CD4-positive, alpha-beta T cell treated with Interleukin-17A for 1 hour (primary cell): ENCODE measurements at places on chromosomes 1 and 21.

DNA sequence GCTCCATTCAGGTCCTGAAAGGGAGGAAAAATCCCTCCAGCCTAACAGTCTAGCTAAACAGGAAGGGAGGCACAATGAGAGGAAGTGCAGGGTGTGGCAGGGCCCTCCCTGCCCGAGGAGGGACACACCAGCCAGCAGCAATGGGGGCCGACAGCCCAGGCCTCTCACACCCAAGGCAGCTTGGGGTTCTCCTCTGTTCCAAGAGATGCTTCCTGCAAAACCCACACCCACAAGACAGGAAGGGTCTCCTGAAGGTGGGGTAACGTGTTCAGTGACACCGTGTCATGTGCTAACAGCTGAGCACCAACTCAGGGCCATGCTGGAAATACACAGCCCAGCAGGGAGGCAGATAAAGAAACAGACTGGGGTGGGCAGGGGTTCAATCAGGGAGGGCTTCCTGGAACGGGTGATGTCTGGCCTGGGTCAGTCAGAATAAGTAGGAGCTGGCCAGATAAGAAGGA lies 10.2 kb downstream of the ECE1 start:
- peak; percentile 34 for DNase-seq

- DNase-seq, result peak; percentile 9
Observed at GRCh38 chr1:119008483-119009311, 20.6 kb upstream of the TBX15 start.

DNA sequence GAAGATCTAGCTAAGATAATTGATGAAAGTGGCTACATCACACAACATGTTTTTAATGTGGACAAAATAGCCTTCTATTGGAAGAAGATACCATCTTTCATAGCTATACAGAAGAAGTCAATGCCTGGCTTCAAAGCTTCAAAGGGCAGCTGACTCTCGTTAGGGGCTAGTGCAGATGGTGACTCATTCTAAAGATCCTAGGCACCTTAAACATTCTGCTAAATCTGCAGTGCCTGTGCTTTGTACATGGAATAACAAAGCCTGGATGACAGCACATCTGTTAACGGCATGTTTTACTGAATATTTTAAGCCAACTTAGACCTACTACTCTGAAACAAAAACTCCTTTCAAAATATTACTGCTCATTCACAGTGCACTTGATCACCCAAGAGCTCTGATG lies 65.6 kb upstream of the USP24 start:
- no peak for DNase-seq

GRCh38 chr1:172638885-172639831 lies 19.7 kb upstream of the FASLG start:
- peak; percentile 69 for DNase-seq

DNA sequence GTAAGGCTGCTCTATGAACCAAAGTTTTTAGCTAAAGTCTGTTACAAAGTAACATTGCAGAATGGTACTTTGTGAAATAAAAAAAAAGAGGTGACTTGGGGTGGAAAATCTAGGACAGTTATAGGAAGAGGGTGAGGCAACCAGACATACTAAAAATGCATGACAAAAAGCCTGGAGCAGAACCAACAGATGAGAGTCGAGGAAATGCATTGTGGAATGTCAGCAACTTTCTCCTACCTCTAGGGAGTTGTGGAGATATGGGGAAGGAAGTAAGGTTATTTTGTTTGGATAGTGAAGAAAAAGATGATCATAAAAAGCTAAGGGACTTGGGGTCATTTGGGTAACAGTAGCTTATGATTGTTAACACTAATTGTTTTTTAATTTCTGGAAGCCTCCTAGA lies 295.6 kb downstream of the S1PR1 start:
- DNase-seq, result no peak

GRCh38 chr21:43951911-43952703 lies 60.0 kb upstream of the TRAPPC10 start:
- no peak for DNase-seq

GRCh38 chr1:160171980-160172379 lies 18.4 kb upstream of the CASQ1 start:
- DNase-seq, result no peak

DNA sequence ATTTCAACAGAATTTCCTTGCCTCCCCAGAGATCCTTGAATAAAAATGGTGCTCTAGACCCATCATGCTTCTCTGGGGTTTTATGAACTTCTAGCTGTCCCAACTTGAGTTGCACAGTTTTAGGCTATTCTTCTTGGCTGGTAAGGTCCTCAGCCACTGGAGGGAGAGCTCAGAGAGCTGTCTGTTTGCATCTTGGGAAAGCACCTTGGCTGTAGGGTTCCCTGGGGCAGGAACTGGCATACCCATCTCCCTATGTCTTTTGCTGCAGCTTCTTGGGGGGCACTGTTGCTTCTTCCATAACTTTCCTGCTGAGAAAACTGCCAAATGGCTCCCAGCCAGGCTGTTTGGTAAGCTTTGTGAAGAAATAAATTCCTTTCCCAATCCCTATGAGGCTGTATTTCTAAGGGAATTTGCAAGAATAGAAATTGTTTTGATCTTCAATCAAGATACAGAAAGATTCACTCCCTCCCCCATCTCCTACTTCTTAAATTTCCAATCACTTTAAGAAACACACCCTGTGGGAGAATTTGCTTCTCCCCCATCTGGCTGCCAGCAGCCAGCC lies 8.2 kb upstream of the FMOD start:
- no peak for DNase-seq

GRCh38 chr1:228825840-228826484 lies 90.7 kb downstream of the RHOU start:
- DNase-seq, result peak; percentile 12
